ENCODE measurements at places on chromosomes 11 and 22. TPM values are rescaled to one million over a fixed set of nuclear protein-coding genes. Genes with fewer than 3 reads are reported as not detected.

- H3K36me3 ChIP-seq, result peaks cover 42% of the 10 kb centered on the region
- H3K27ac ChIP-seq, result no peak overlapping the region
- H3K4me3 ChIP-seq, result no peak overlapping the region
- no peak for DNase-seq
- H3K27me3 ChIP-seq, result no peaks in the 10 kb centered on the region
Measured at GRCh38 chr22:31340765-31341247, 5.3 kb downstream of the PATZ1 start.

GRCh38 chr11:111749646-111750045 lies 16.5 kb downstream of the PPP2R1B start:
- no peaks in the 10 kb centered on the region for H3K4me1 ChIP-seq
- no peak overlapping the region for H3K27ac ChIP-seq
- no peaks in the 10 kb centered on the region for H3K27me3 ChIP-seq
- no peak for DNase-seq
- peaks cover 89% of the 10 kb centered on the region for H3K36me3 ChIP-seq

DNA sequence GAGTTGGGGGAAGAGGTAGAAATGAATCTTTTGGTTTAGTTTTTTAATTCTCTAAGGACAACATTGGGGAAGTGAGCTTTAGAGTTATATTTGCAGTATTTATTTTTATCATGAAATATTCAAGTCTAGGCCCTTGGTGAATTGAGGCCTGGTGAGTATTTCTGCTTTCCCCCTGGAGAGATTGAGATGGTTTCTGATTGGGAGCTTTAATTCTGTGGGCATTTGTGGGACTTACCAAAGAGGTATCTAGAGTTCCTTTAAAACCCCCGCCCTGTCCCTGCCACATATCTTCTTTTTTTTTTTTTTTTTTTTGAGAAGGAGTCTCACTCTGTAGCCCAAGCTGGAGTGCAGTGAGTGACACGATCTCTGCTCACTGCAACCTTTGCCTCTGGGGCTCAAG lies 9.6 kb downstream of the ACO2 start:
- no peak overlapping the region for H3K27ac ChIP-seq
- H3K4me3 ChIP-seq, result no peak overlapping the region
- no peaks in the 10 kb centered on the region for H3K27me3 ChIP-seq
- H3K4me1 ChIP-seq, result peaks cover 16% of the 10 kb centered on the region
- no peak for DNase-seq

GRCh38 chr11:104547996-104548661 lies 350.1 kb downstream of the CASP12 start:
- no peak overlapping the region for H3K4me3 ChIP-seq
- no peak for DNase-seq
- no peaks in the 10 kb centered on the region for H3K27me3 ChIP-seq
- no peaks in the 10 kb centered on the region for H3K36me3 ChIP-seq

NLRX1 gene
- 1.4 TPM for total RNA-seq

DLG2 gene
- total RNA-seq, result 276 TPM

- H3K27me3 ChIP-seq, result no peaks in the 10 kb centered on the region
- DNase-seq, result no peak
- no peaks in the 10 kb centered on the region for H3K36me3 ChIP-seq
- no peak overlapping the region for H3K4me3 ChIP-seq
- H3K4me1 ChIP-seq, result peaks cover 47% of the 10 kb centered on the region
- H3K27ac ChIP-seq, result no peak overlapping the region
Measured at GRCh38 chr11:16899708-16900303, 114.4 kb downstream of the PLEKHA7 start.

GRCh38 chr11:130300567-130300966 lies 14.2 kb downstream of the ZBTB44 start:
- no peak overlapping the region for H3K4me3 ChIP-seq
- no peaks in the 10 kb centered on the region for H3K27me3 ChIP-seq
- no peak for DNase-seq
- H3K27ac ChIP-seq, result no peak overlapping the region
- no peaks in the 10 kb centered on the region for H3K4me1 ChIP-seq
- no peaks in the 10 kb centered on the region for H3K36me3 ChIP-seq

DNA sequence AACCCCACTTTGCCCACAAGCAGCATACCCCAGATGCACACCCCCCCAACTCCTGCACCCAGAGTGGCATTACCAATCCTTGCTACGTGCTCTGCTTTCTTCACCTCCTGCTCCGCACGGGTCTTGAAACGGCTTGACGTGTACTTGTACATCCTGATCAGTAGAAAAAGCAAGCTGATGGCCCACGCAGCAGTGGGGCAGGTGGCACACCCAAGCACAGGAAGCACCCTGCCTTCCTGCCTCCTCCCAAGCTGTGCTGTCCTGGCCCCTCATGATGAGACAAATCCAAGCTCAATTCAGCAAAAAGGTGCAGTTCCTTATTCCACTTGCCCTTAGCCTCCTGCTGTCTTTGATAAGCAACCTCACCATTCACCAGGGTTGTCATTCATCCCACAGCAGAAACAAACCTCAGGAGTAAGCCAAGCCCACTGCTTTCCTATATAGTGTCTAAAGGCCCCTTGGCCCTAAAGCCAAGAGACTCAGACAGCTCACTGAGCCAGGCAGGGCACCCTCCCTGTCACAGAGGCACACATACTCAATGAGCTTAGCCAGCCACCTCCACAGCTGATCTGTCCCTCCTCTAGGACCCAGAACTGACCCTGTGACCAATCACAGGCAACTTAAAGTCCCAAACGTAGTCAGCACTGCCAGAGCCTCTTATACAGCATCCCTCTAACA lies 27.8 kb downstream of the MORC2 start:
- H3K4me1 ChIP-seq, result no peaks in the 10 kb centered on the region
- DNase-seq, result no peak
- H3K27me3 ChIP-seq, result no peaks in the 10 kb centered on the region
- H3K36me3 ChIP-seq, result peaks cover 95% of the 10 kb centered on the region
- H3K27ac ChIP-seq, result no peak overlapping the region

RIMBP3B gene
- total RNA-seq, result 0.87 TPM

- no peaks in the 10 kb centered on the region for H3K36me3 ChIP-seq
- no peaks in the 10 kb centered on the region for H3K27me3 ChIP-seq
- no peak overlapping the region for H3K27ac ChIP-seq
- DNase-seq, result no peak
Measured at GRCh38 chr11:113163291-113164030, 150.9 kb upstream of the TTC12 start.

GRCh38 chr11:17572791-17573460 lies 25.9 kb downstream of the OTOG start:
- H3K4me1 ChIP-seq, result no peaks in the 10 kb centered on the region
- no peak overlapping the region for H3K27ac ChIP-seq
- no peak overlapping the region for H3K4me3 ChIP-seq
- no peaks in the 10 kb centered on the region for H3K27me3 ChIP-seq

DNA sequence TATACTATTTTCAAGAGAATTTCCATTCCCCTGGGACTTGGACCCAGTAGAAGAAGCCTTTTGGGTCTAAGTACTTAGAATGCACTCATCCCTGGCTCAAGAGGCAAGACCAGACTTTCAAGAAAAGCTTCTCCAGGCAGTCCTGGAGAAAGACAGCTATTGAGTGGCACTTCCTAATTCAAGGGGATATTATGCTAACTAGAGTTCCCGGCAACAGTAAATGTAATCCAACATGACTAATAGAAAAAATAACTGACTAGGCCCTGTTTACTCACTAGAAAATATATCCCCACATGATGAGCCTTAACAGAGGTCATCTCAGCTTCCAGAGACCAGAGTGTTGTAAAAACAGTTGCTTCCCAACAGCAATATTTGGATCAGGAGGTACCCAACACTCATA lies 47.2 kb upstream of the AKIP1 start:
- H3K27ac ChIP-seq, result no peak overlapping the region
- H3K4me1 ChIP-seq, result peaks cover 7% of the 10 kb centered on the region
- H3K36me3 ChIP-seq, result no peaks in the 10 kb centered on the region

OR10W1 gene
- not detected for total RNA-seq

GRCh38 chr11:45687836-45688235 lies 22.4 kb upstream of the CHST1 start:
- no peaks in the 10 kb centered on the region for H3K4me1 ChIP-seq
- no peak overlapping the region for H3K4me3 ChIP-seq
- no peaks in the 10 kb centered on the region for H3K36me3 ChIP-seq
- H3K27me3 ChIP-seq, result no peaks in the 10 kb centered on the region
- no peak overlapping the region for H3K27ac ChIP-seq

GRCh38 chr11:71120471-71120896 lies 131.9 kb downstream of the SHANK2 start:
- DNase-seq, result peak; percentile 21
- H3K27ac ChIP-seq, result no peak overlapping the region
- no peak overlapping the region for H3K4me3 ChIP-seq
- no peaks in the 10 kb centered on the region for H3K36me3 ChIP-seq

GRCh38 chr11:78606667-78607066 lies 32.0 kb upstream of the NARS2 start:
- H3K36me3 ChIP-seq, result no peaks in the 10 kb centered on the region
- no peak overlapping the region for H3K27ac ChIP-seq
- H3K27me3 ChIP-seq, result peaks cover 8% of the 10 kb centered on the region
- H3K4me1 ChIP-seq, result no peaks in the 10 kb centered on the region
- no peak for DNase-seq
- no peak overlapping the region for H3K4me3 ChIP-seq

DNA sequence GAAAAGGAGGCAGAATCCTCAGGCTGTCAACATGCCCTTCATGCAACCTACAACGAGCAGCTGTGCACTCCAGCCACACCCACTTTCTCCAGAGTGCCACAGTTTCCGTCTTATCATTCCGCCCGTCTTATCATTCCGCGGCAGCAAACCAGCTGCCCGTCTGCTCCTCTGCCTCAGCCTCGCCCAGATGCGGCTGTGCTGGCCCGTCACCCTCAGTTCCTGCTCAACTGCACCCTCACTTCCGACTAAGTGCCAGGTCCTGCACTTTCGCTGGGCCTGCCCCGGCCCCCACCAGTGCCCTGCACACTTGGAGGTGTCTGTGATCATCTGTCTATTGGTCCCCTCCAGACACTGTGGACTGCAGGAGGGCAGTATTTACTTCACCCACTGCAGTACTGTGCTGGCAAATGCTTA lies 43.7 kb downstream of the MICAL3 start:
- H3K27me3 ChIP-seq, result no peaks in the 10 kb centered on the region
- H3K4me1 ChIP-seq, result peaks cover 9% of the 10 kb centered on the region
- peak overlapping the region; percentile 28 for H3K4me3 ChIP-seq
- peak; percentile 54 for DNase-seq
- H3K36me3 ChIP-seq, result no peaks in the 10 kb centered on the region

HTR3B gene
- not detected for total RNA-seq

FAM227A gene
- total RNA-seq, result 3.8 TPM

SLC22A25 gene
- not detected for total RNA-seq
